ENCODE measurements at places on chromosomes 3 and 15. TPM values are rescaled to one million over a fixed set of nuclear protein-coding genes. Genes with fewer than 3 reads are reported as not detected.

DNA sequence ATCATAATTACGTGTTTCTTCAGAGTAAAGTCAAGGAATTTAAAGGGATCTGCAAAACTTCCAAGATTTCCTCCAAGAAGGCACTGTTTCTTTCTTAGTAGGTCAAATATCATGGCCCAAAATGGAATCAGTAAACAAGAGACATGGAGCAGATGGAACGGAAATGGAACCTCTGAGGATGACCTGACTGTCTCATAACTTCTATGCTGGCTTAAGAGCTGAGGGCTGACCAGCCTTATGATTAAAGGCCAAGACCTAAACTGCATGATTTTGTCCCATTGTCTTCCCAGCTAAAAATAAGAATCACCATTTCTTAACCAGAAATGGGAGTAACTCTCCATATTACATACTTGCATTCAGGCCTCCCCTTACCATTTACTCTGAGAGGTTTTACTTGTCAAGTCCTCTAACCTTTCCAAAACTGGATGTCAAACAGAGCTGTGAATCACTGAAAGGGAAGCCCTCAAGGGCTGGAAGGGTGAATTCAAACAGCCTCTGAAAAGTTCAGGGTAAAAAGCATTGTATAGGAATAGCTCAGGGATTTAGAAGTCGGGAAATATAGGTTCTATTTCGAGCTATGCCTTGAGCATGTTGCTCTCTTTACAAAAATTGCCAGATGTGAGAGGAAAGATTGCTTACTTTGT lies 103.7 kb downstream of the MEIS2 start:
- no peak for DNase-seq

The C3orf85 gene
- polyA plus RNA-seq, result 23.7 TPM

DNA sequence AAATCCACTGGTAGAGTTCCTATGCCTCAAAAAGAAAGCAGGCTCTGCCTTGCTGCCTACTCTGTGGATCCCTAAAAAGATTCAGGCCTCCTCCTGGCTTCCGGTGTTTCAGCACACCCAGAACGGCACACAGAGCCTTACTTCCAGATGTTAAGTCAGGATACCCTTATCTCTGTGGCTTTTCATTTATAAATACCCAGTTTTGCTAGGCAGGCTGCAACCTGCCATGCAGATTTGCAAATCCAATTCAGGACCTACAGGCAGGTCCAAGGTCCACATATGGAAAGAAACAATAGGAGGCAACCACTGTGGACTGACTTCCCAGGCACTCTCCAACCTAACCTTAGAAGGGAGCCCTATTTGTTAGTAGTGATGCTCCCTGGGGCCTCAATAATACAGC lies 30.7 kb downstream of the EFL1 start:
- DNase-seq, result no peak

The CMTM7 gene
- 46.2 TPM for polyA plus RNA-seq

DNA sequence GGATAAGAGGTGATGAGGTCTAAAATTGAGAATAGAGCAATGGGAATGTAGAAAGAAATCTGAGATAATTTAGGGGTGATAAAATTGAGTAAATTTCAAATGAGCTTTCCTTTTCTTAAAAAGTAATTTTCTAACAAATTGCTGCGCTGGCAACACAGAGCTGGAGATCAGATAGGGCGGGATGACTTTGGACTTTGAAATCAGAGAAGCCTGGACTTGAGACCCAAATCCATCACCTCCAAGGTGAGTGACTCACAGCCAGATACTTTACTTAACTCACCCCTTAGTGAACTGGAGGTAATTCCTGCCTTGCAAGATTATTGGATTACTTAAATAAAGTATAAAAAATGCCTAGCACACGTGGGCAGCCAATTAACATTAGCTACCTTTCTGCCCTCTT lies 80.8 kb downstream of the P2RY1 start:
- no peak for DNase-seq

DNA sequence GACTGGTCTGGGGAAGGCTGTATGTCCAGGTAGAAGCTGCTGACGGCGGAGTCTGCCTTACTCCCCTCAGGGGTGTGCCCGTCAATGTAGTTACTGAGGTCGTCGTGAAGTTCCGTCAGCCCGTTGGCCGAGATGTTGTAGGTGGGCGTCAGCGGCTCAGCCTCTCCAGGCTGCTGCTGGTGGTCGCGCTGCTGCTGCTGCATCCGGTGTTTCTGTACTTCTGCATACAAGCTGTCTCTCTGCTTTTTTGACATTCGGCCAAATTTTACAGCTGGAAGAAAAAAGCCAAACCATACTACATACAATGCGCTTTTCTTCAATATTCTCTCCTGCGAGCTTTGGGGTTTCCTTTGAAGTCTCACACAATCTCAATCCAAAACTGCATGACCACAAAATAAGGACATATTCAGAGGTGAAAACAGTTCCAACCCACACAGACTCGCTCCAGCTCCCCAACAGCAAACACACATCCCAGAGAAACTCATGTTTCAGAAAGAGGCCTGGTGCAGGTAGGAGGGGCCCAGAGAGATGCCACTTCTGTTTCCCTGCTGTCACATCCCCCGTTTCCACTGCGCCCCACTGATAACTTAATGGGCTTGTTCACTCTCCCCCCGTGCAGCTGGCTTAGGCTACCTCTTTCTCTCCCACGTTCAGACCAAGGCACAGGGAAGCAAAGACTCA lies 32.5 kb upstream of the ICE2 start:
- peak; percentile 22 for DNase-seq

The CAV3 gene
- 0.51 TPM for polyA plus RNA-seq

DNA sequence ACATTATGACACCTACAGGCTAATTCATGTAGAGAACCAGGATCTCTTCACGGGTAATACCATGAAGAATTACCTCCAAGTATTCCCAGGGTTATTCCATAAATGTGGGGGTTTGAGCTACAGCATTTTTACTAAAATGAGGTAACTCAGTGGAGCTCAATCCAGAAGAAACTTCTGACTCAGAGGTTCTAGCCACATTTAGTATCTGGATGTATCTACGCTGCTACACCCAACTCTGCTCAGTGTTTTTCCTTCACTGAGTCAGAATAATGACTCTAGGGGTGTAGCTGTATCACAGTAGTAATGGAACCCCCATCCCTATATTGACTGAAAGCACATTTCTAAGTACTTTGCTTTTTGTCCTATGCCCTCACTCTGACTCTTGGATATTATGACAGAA lies 52.4 kb downstream of the COPS2 start:
- no peak for DNase-seq

The LTF gene
- 3.3 TPM for polyA plus RNA-seq

DNA sequence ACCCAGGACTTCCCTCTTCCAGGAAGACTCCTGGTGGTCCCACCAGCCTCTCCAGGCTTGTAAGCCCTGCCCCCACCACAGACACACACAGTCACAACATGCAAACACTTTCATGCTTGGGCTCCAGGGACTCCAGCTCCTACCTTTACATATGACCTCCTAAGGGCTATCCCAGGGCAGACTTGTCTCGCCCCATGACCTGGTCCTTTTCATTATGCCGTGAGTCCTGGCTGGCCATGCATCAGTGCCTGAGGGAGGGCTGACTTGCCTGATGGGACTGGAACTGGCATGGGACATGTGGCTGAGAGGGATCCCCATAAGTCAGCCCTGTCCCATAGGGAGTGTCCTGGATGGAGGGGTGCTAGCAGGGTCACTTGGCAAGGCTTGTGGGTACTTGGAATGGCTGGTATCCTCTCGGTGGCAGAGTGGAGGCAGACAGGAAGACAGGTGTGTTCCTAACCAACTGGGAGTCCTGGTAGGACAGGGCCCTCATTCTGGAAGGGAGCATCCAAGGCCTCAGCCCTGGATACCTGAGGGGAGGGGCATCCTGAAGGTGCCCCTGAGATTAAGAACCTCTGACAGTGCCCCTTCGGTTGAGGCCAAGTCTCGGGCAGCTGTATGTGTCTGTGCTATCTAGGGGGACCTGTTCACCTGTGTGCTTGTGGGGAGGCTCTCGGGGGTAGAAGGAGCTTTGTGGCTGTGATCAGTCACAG lies 540 bp upstream of the HHATL start:
- DNase-seq, result no peak

The FSIP1 gene
- polyA plus RNA-seq, result 2.6 TPM

- no peak for DNase-seq
These were observed 109.7 kb downstream of the OCA2 start for GRCh38 chr15:27989427-27989826.

DNA sequence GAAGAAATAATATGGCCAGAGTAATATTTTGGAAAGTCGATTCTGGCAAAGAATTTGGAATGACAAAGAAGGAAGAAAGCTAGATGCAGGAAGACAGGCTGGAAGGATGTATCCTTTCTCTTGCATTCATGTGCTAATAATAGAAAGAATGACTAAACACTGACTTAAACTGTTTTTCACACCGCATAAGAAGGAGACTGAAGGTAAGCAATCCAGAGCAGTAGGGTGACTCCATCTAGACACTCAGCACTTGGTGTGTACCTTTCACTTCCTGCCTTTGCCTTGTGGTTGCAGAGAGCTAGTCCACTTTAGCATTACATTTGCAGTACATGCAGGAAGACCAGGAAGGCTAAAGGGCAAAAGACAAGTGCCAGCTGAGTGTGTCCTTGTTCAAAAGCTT lies 234.6 kb downstream of the RBMS3 start:
- DNase-seq, result no peak

GRCh38 chr3:178714925-178715832 lies 178.9 kb downstream of the KCNMB2 start:
- DNase-seq, result no peak

GRCh38 chr15:64742385-64742784 lies 33.0 kb downstream of the RBPMS2 start:
- DNase-seq, result no peak

DNA sequence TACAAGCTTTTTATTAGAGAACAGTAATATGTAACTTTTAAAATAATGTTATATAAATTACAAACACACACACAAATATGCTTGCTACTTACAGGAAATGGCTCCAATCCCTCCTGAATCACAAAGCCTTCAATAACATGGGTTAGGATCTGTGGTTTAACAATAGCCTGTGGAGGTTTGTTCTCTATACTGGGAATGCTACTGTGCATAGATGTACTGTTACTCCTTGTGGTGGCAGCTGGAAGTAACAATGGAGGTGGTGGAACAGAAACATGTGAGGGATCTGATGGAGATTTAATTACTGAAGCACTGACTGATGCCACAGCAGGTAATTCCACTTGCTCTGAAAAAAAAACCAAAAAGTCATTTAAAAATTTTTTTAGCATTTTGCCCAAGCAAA lies 64.4 kb downstream of the PHC3 start:
- DNase-seq, result no peak

- no peak for DNase-seq
These were observed 21.7 kb downstream of the ETFA start for GRCh38 chr15:76289582-76289981.

DNA sequence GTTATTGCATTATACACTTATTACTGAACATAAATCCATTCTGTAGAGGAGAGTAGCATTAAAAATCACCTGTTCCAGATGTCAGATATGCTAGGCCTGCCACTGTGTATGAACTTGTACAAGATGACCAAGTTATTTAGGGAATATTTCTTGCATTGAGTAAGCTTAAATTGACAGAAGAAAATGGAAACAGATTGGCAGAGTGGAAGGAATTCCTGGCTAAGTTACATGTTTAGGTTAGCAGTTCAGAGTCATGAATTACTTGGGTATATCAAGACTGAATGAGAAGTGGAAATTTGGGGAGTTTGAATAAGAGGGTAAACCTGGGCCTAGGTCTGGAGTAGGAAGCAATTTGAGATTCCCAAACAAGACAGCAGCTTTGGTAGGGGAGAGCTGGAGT lies 44.6 kb downstream of the ARHGAP31 start:
- no peak for DNase-seq

DNA sequence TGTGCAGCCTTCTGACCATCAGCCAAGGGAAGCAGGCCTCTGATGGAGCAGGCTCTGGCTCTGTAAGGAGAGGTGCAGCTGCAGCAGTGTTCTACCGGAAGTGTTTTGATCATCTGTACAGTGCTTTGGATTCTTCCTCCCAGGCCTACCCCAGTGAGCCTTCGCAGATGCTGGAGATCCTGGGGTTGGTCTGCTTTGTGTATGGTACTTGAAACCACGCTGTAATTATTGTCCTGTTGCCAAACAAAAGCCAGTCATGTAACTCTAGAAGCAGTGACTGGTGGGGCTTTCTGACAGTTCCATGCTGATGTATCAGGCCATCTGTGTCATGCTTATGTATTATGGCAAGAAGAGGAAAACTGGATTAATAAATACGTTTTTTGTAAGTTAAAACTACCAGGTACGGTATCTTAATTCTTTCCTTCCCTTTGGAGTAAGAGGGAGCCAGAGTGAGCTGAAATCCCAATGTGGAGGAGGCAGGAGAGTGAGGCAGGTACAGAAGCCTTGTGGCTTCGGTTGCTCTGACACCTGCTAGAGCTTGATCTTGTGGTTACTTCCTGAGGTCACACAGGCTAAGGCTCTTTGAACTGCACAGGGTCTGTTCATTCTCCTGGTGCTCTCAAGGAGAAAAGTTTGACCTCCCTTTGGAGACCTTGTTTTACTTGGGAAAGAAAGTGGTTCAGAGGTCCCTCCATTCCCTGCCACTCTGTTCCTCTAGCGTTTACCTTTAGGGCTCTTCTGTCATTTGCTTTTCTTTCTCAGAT lies 3.7 kb downstream of the TMEM42 start:
- no peak for DNase-seq

The RETNLB gene
- not detected for polyA plus RNA-seq

DNA sequence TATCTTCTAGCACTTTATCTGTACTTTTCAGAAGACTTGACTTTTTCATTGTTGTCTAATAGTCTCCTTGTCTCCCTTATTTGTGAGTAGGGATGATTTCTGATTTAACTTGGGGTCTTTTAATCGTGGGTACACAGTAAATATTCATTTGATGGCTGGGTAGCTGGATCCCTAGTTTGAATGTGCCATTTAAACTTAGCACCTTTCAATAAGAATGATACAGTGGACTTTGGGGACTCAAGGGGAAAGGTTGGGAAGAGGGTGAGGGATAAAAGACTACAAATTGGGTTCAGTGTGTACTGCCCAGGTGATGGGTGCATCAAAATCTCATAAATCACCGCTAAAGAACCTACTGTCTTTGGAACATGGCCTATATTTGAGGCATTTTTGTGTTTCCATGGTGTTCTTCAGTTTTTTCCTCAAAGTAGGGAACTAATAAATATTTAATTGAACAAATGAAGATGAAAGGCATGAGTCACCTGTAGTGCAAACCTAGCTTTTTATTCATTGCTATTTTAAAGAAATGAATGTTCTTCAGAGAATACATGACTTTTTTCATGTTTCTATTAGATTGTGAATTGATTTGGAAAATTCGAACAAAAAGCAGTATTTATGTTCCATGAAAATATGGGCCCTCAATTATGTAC lies 12.1 kb downstream of the FNDC3B start:
- no peak for DNase-seq

- no peak for DNase-seq
These were observed 169.7 kb upstream of the AGTR1 start for GRCh38 chr3:148528024-148528423.

The PLSCR5 gene
- polyA plus RNA-seq, result not detected

The ANKUB1 gene
- polyA plus RNA-seq, result 0.17 TPM

The MORC1 gene
- 0.78 TPM for polyA plus RNA-seq

- no peak for DNase-seq
These were observed 124.7 kb upstream of the RBMS3 start for GRCh38 chr3:29156086-29156715.
